Inflammatory macrophage (primary cell): ENCODE measurements at places on chromosomes 12 and 14.

DNA sequence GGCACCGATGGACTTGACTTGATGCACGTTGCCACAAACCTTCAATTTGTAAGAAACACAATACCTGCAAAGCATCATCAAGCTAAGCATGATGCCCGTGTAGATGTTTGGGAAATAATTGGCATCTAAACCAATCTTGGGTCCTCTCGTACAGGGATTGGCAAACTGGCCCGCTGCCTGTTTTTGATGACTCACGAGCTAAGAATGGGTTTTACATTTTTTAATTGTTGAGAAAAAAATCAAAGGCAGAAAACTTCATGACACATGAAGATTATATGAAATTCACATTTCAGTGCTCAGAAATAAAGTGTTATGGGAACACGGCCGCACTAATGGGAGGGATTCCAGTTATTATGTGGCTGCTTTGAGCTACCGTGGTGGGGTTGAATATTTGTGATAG, 10.9 kb downstream of the MTA1 start:
- no peak for DNase-seq

- DNase-seq, result peak; percentile 17
These were observed 44.3 kb downstream of the CCDC92 start for GRCh38 chr12:123928274-123928865.

- DNase-seq, result no peak
These were observed 4.3 kb downstream of the GAPDH start for GRCh38 chr12:6538420-6539313.

- no peak for DNase-seq
These were observed 2.0 kb downstream of the MYH7 start for GRCh38 chr14:23433457-23433856.

GRCh38 chr12:92845329-92845728, 83.8 kb downstream of the EEA1 start:
- no peak for DNase-seq

- no peak for DNase-seq
These were observed 28.6 kb downstream of the KRT76 start for GRCh38 chr12:52748578-52748977.
